ENCODE measurements at places on chromosomes 2 and 18.

DNA sequence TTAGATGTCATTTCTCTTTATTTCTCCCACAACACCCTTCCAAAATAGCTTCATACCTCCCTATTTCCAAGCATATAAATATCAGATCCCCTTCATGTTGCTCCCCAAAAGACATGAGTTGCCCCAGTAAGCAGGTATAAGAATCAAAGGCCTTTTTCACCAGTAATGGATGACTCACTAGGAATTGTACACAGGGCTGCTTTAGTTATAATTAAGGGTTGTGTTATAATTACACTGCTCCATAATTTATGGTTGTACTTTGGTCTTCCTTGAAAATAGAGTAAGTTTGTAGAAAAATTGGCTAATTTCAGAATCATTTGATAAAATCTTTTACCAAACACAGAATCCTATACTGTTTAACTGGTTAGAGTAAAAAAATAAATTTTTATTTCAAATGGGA lies 8.8 kb upstream of the AQP4 start:
- DNase-seq, result no peak

GRCh38 chr2:98818164-98818563 lies 87.2 kb upstream of the MGAT4A start:
- DNase-seq, result no peak

- no peak for DNase-seq
Measured at GRCh38 chr18:34880882-34881834, 160.1 kb upstream of the MAPRE2 start.

- no peak for DNase-seq
Measured at GRCh38 chr2:162824304-162824703, 14.3 kb downstream of the KCNH7 start.

- no peak for DNase-seq
Measured at GRCh38 chr2:102826904-102827303, 65.1 kb downstream of the TMEM182 start.

GRCh38 chr2:33230195-33230594 lies 246.3 kb upstream of the RASGRP3 start:
- DNase-seq, result no peak

DNA sequence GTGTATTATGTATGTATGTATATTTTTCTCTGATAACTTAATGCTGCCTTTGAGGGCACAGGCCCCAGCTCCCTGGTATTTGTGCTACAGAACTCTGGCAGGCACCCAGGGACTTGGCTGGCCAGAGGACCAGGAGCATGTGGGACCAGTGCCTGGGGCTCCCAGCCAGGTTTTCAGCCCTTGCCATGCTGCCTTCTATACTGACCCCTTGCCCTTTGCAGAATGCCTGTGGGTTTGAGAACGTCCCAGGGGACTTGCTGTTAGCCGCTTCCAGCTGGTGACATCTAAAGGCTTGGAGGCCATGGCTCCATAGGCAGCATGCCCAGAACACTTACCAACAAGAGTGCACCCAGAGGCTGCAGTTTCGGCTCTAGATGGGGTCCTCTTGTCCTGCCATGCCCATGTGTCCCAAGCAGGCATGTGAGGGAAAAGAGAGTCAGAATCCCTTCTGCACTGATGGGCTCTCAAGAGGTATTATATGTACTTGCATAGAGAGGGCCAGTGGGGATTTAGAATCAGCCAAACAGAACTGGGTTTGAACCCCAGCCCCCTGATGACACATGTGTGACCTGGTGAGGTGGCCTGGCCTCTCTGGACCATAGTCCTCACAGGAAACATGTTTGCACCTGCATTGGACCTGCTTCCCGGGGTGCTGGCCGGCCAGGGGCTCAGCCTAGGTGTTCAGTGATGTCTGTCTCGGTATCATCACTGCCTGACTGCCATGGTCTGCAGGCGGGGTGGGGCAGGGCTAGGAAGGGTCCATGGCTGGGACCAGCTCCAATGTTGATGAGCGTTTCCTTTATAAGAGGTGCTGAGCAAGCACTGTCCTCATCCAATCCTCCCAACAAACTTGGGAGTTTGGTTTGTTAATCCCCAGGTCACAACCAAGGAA lies 119.2 kb upstream of the FHL2 start:
- no peak for DNase-seq

GRCh38 chr18:59742325-59743111 lies 45.3 kb upstream of the CCBE1 start:
- no peak for DNase-seq

- DNase-seq, result no peak
Measured at GRCh38 chr2:209426432-209426831, 2.6 kb downstream of the MAP2 start.

DNA sequence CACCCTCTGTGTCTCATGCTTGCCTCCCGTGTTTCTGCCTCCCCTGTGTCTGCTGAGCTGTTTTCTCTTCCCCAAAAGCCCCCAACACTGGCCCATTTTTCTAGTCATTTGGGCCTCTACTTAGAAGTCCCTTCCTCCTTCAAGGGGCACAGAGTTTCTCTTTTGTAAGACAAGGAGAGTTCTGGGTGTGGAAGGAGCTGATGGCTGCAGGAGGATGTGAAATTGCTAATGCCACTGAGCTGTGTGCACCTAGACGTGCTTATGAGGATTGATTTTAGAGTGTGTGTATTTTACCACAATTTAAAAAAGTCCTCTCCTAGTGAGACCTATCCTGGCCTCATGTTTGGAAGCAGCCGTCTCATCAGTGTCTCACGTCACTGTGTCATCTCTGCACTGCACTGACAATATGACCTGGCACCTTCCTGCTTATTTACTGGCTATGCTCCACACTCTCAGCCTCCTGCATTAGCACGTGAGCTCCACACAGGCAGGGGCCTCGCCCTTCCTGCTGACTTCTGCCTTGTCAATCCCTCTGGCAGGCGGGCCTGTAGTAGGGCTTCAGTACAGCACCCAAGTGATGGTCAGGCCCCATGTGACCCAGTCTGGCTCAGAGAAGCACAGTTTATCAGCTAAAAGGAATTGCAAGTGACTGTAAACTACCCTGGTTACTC lies 8.0 kb upstream of the MBP start:
- DNase-seq, result no peak

- DNase-seq, result no peak
Measured at GRCh38 chr18:13252686-13253410, 34.3 kb downstream of the LDLRAD4 start.

DNA sequence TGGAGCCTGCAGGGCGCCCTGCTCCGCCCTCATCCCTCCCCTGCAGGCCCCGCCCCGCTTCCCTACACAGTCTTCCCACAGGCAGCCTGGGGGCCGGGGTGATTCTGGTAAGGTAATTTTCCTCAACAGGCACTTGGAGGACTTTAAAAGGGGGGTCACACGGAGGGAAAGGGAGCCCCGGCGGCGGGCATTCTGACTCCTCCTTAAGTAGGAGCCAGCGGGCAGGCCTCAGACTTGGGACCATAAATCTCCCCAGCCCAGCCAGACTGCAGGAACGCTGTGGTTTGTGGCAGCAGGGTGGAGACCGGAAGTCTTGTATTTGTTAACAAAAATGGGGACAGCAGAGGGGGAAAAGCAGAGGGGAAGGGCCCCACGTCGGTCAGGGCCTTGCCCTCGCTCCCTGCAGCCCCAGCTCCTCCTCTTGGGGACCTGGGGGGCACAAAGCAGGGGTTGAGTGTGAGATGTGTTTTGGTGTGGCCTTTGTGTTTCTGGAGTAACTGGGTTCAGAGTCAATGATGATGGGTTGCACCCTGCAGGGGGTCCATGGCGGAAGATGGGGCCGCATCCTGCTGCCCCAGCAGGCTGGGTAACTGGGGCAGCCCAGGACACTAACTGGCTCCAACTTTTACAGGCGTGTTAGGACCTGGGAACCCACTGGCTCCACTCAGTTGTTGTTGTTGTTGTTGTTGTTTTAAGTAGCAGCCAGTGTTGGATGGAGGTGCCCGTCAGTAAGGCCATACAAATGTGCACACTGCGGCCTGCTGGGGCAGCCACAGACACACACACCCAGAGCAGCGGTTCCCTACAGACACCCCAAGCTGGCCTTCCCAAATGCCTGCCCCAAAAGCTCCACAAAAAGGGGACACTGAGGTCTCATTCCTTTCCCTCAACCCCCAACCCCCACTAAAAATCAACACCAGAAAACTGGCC lies 27.7 kb downstream of the SMAD7 start:
- DNase-seq, result no peak

GRCh38 chr2:100142393-100142792 lies at the start of gene AFF3:
AFF3 (minus strand) TSS chr2:100142590; CDS start chr2:100104454, 38,136 bp downstream.
- no peak for DNase-seq

- DNase-seq, result no peak
Measured at GRCh38 chr2:216880509-216881184, 20.8 kb upstream of the TNP1 start.

- no peak for DNase-seq
Measured at GRCh38 chr2:673615-674320, 3.4 kb downstream of the TMEM18 start.

DNA sequence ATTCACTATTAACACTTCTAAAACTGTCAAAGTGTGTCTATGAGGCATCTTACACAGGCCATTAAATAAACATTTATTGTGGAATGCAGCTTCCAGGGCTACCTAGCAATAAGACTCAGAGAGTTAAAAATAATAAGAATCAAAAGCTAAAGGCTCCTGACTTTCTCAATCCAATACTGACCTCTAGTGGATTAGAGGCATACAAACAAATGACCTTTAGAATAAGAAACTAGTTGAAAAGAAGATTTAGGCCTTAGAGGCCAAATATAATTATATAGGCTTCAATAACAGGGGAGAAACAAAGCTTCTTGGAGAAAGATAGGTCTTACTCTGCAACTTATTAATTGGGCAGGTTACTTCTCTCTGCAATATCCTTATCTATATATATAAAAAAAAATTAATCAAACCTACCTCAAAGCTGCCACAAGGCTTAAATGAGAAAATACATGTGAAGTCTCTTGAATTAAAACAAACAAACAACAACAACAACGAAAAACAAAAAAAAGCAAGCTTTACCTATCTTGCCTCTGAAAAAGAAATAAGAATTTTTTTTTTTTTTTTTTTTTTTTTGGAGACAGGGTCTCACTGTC lies 246.1 kb downstream of the EXOC6B start:
- no peak for DNase-seq

- DNase-seq, result no peak
Measured at GRCh38 chr2:128282246-128282975, 36.3 kb downstream of the HS6ST1 start.

GRCh38 chr18:79067611-79068010 lies 1.6 kb upstream of the ATP9B start:
- no peak for DNase-seq

DNA sequence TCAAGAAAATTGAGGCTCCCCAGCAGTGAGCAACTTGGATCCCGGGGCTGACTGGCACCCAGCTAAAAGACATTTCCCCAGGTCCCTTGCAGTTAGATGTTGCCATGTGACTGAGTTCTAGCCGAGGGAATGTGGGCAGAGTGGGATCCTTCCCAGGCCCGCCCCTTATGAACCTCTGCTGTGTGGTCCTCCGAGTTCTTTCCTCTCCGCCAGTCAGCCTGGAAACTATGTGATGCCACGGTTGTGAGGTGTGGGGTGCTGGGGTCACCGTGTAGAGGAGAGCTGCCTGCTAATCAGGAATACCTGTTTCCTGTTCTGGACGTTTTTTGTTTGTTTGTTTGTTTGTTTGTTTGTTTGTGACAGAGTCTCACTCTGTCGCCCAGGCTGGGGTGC lies 45.5 kb downstream of the TMEM37 start:
- no peak for DNase-seq

DNA sequence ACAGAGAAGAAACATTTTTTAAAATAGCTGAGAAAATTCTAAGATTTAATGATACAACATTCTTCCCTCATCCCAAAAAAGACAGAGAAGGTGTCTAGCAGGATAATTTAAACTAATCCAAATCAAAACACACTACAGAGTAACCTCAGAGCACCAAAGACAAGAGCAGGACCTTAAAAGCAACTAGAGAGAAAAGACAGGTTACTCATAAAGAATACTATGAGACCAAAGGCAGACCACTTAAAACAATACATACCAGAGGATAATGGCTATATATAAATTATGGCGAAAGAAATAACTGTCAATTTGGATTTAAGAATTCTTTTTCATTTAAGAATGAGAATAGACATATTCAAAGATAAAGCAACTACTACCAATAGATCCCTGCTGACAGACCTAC lies 40.0 kb downstream of the HDLBP start:
- no peak for DNase-seq

GRCh38 chr2:186618696-186619095 lies 28.8 kb downstream of the ITGAV start:
- no peak for DNase-seq

DNA sequence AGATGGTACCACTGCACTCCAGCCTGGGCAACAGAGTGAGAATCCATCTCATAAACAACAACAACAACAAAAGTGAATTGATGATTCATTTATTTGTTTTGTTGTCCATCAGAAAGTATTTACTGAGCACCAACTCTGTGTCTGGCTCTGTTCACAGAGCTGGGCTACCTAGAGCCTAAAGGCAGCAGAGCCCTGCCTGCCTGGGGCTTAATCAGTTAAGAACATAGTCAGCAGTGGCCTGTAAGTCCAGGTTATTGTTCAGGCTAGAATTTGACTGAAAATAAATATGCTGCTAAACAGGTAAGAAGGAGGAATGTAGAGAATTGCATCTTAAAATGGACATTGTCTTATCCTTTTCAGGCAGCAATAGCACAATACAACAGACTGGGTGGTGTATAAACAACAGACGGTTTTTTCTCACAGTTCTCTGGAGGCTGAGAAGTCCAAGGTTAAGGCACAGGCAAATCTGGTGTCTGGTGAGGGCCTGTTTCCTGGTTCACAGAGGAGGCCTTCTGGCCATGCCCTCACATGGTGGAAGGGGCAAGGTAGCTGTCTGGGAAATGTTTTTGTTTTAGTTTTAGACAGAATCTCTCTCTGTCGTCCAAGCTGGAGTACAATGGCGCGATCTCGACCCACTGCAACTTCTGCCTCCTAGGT lies 22.2 kb upstream of the ARL4C start:
- no peak for DNase-seq

GRCh38 chr2:3535794-3536681 lies 16.7 kb upstream of the ADI1 start:
- DNase-seq, result no peak

- DNase-seq, result no peak
Measured at GRCh38 chr2:126586317-126586716, 69.6 kb upstream of the GYPC start.

DNA sequence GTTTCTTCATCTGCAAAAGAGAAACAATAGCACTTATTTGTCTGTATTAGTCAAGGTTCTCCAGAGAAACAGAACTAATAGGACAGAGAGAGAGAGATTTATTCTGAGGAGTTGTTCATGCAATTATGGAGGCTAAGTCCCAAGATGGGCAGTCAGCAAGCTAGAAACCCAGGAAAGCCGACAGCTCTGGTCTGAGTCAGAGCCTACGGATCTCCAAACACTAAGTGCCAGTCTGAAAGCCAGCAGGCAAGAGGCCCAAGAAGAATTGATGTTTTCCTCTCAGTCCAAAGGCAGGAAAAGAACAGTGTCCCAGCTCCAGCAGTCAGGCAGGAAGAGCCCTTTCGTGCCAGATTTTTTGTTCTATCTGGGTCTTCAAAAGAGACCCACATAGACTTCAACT lies 36.5 kb upstream of the SLC66A3 start:
- DNase-seq, result no peak

Measured in stimulated activated CD8-positive, alpha-beta memory T cell treated with anti-CD3 and anti-CD28 coated beads, Interleukin-15, amount 100 ng/mL, for 24 hours (primary cell).